ENCODE measurements at places on chromosomes 12 and 14. TPM values are rescaled to one million over a fixed set of nuclear protein-coding genes. Genes with fewer than 3 reads are reported as not detected.

- no peak for DNase-seq
Observed at GRCh38 chr14:57291692-57292647, 23.2 kb downstream of the AP5M1 start.

DNA sequence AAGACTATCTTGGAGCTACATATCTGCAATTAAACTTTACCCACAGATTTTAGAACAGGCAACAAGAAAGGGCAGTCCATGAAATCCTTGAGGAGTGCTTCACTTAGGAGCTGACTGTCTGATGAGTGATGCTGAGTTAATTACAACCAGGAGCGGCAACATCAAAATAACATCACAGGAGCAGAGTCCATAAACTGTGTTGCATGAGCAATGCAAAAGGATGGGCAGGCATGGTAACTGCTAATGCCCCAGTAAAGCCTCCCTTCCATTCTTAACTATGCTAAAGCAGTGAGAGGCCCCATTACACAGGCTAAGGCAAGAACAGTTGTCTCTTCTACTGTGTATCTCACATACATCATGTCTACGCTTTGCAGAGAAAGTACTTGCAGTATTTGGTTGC is 156.6 kb downstream of the PAX9 start:
- DNase-seq, result no peak

DNA sequence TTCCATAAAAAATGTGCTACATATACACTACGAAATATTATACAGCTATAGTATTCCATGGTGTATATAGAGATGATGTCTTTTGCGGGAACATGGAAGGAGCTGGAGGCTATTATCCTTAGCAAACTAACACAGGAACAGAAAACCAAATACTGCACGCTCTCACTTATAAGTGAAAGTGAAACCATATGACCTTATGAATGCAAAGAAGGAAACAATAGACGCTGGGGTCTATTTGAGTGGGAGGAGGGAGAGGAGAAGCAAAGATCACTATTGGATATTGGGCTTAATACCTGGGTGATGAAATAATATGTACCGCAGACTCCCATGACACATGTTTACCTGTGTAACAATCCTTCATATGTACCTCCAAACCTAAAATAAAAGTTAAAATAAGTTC is 142.8 kb downstream of the LRFN5 start:
- no peak for DNase-seq

Gene VRTN
- not detected for total RNA-seq
